Brain pericyte (primary cell): ENCODE measurements at places on chromosomes 3 and 15.

DNA sequence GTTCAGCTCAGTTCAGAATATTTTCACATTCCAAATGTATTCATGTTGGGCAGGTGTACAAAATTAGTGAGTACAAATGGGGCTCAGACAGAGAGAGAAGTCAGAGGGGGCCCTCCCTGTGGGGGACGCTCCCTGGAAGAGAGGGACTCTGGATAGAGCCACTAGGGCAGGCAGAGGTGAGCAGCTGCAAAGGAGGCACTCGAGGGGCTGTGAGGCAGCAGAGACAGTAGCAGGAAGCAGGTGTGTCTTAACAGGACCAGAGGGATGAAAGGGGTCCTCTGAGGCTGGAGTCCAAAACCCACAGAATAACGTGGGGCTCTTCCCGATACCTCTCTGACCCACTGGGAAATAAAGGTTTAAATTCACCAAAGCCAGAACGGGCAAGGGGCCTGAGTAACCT, 127.1 kb downstream of the MEGF11 start:
- DNase-seq: no peak

DNA sequence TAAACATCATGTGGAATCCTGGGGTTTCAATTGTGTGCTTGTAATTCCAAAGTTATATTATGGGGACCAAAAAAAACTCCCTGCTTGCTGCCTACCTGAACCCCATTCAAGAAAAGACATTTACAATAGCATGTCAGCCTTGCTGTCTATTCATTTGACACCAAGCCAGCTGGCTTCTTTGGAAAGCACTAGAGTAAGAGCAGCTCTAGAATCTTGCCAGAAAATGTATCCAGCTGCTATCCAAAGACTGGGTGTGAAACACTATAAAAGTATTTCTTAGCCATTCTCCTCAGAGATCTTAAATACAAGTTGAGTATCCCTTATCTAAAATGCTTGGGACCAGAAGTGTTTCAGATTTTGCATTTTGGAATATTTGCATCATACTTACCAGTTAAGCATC, 87.4 kb downstream of the RAD18 start:
- DNase-seq: no peak

- DNase-seq: no peak
Observed at GRCh38 chr3:43906849-43907507, 216.2 kb downstream of the ABHD5 start.

DNA sequence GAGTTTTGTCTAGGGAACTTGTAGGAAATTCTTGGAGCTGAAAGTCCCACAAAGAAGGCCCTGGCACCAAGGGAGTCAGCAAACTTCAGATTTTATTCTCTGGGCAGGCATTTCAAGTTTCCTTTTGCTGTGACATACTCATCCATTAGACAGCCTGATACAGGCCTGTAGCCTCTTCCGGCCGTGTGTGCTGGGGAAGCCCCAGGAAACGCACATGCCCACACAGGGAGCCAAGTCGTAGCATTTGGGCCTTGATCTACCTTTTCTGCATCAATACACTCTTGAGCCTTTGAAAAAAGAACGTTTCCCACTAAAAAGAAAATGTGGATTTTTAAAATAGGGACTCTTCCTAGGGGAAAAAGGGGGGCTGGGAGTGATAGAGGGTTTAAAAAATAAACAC, 15.0 kb downstream of the TIGIT start:
- DNase-seq: no peak

GRCh38 chr3:143831208-143831607, 17.1 kb downstream of the SLC9A9 start:
- no peak for DNase-seq
